ENCODE measurements at places on chromosomes 16 and 17.

DNA sequence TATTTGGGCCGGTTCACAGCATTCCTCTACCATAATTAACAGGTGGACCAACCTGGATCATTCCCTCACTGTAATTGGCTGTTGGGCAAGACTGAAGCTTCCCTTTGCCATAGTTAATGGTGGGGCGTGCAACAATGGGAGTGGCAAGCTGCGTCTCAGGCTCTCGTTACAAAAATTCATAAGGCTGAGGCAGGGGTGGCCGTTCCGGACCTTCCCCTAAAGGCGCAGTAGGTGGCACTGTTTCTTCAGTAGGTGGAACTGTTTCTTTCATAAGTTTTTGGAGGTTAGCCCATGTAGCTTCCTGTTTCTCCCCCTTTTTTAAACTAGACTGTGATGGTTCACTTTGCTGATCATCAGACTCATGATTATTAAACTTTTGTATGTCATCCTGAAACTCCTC, 17.0 kb upstream of the TMC5 start:
- DNase-seq, result peak; percentile 25

DNA sequence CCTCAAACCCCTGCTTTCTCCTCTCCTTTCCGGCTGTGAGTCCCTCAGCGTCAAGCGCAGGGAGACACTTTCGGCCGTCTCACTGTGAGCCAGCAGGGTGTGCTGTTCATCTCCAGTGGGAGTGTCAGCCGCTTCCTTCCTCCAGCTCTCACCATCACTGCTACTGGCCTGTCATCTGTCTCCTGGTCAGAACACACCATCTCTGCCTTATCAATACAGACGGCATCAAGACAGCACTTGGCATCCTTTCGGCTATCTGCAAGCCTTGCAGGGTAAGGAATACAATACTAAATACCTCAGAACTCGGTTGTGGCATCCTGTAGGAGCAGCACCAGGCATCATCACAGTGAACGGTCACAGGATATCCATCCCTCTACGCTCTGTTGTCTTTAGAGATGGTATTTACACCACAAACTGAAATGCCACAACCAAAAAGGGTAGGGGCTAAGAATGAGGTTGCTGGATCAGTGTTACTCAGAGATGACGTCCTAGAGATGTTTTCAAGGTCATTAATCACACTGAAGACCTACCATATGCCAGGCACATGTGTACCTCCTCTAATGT, 20.7 kb upstream of the CMTM4 start:
- no peak for DNase-seq

DNA sequence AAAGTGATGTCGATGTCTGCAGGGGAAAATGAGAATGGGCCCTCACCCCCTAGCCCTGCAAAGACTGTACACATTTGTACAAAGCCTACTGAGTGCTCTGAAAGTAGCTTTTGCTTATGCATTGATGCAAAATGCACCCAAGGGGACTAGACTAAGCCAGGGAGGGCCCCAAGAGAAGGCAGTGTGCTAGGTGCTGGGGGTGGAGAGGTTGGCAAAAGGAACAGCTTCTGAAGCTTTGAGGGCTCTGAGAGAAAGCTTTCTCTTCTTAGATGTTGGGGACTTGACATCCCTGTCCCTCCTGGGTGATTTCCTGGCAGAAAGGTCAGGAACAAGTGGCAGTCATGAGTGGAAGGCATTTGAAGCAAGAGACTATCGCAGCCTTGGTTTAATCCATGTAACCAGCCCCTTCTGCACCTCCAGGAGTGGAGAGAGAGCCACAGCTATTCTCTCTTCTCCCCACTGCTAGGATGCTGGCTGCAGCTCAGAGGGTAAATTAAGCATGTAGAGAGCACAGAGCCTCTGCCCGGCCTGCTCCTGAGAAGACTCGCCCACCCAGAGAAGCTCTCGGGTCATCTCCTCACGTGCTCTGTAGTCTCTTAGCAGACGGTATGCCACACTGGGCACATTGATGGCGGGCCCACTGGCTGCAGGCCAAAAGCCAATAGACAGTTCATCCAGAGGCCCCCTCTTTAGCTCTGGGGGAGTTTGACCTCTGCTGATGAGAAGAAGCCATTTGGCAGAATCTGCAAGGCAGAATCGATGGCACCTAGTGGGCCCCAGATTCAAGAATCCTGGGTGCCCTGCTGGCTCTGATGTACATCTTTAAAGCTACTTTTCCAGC, 221.4 kb downstream of the MSI2 start:
- DNase-seq, result no peak

DNA sequence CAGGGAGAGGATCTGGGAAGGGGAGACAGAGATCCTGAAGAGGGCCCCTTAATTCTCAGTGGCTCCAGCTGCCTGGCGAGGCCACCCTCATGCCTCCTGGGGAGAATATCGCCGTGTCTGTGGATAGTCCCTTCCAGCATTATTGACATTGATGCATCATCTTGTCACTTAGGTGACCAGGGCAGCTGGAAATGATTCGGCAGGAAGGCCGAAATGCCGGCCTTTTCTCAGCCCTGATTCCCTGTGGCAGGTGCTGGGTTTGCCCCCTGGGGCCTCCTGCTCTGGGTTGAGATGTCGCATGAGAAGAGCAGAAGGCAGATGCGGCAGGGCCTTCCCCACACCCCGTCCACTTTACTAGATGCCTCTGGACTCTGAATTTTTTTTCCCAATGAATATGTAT, 89.5 kb downstream of the RAP1GAP2 start:
- no peak for DNase-seq

DNA sequence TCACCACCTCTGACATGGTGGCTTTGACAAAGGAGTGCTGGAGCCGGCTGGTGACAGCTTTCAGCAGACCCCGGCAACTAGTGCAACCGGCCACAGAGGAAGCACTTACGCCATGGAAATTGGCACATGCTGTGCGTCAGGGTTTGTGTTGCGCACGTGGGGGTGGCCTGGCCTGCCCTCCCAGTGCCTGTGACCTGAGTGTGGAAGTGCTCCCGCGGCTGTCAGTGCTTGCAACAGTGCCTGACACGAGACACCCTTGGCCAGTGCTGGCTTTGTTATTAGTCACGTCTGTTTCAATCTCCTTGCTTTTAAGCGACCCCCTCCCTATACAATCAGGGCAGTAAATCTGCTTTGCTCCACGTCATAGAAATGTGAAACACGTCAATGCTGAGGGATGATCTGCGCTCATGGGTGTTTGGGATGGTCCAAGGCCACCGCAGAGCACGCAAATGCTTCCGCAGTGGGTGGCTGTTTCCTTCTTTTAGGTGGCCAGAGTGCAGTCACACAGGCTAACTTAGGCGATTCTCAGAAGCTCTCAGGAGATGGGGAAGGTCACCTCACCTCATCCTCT, 64.3 kb downstream of the PGS1 start:
- DNase-seq, result no peak

GRCh38 chr16:65809627-65810026, 556.9 kb upstream of the CDH5 start:
- DNase-seq, result no peak

- DNase-seq, result no peak
Measured at GRCh38 chr17:33686171-33686570, 393.1 kb upstream of the ASIC2 start.

DNA sequence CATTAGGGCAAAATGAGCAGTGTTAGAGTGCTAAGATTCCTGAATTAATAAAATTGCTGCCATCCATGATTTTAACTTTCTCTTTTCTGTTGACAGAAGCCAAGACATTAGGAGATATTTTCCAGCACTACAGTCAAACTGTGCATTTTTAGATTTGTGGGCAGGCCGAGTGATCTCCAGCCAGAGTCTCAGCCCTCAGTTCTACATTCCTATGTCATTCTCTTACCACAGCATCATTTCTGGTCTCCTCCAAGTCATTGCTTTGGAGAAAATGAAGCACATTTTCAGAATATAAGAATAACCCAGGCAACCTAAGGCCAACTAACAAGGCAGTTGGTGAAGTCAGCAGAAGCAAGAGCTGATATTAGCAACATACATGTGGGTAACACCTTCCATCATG, 74.6 kb upstream of the NUDT7 start:
- DNase-seq, result no peak

DNA sequence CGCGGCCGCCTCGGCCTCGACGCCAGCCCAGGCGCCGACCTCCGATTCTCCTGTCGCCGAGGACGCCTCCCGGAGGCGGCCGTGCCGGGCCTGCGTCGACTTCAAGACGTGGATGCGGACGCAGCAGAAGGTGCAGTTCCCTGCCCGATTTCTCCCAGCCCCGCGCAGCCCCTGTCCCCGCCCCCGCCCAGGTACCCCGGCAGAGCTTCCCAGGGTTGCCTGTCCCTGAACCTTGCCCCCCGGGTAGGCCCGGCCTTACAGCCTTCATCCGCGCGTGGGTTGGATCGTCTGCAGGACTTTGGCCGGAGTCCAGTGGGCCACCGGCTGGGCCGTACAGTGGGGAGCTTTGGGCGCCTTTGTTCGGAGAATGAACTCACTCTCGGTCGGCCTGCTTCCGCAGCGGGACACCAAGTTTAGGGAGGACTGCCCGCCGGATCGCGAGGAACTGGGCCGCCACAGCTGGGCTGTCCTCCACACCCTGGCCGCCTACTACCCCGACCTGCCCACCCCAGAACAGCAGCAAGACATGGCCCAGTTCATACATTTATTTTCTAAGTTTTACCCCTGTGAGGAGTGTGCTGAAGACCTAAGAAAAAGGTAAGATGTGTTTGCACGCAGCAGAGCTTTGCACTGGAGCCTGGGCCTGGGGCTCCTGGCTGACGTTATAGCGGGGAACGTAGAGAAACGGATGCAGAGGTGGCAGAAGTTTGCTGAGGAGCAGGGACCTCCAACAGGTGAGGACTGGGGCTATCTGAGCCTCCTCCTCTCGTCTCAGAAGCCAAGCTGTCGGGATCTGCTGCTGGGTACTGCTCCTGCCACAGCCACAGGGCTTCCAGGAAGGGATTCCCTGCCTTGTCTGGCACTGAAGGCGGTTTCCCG, 593 bp downstream of the GFER start:
- DNase-seq, result no peak

- DNase-seq, result no peak
Measured at GRCh38 chr17:14514973-14515372, 214.1 kb downstream of the HS3ST3B1 start.

GRCh38 chr16:65500007-65500406, 378.1 kb upstream of the CDH11 start:
- DNase-seq, result no peak

DNA sequence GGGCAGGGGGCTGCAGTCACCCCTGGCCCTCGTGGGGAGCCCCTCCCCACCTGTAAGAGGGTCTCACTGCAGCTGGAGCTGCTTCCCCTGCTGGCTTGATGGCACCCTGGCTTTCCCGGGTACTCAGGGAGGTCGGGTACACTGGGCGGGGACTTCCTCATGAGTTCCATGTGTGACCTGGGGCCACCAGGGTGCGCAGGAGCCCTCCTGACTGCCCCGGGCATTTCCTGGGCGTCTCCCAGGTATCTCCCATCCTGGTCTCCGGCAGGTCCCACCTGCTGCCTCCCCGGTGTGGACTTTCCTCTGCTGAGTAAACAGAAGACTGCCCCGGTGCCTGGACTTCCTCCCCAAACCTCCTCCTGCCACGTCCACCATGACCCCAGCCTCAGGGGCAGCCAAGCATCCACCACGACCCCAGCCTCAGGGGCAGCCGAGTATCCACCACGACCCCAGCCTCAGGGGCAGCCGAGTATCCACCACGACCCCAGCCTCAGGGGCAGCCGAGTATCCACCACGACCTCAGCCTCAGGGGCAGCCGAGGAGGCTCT, 40.9 kb downstream of the CBFA2T3 start:
- DNase-seq, result no peak

DNA sequence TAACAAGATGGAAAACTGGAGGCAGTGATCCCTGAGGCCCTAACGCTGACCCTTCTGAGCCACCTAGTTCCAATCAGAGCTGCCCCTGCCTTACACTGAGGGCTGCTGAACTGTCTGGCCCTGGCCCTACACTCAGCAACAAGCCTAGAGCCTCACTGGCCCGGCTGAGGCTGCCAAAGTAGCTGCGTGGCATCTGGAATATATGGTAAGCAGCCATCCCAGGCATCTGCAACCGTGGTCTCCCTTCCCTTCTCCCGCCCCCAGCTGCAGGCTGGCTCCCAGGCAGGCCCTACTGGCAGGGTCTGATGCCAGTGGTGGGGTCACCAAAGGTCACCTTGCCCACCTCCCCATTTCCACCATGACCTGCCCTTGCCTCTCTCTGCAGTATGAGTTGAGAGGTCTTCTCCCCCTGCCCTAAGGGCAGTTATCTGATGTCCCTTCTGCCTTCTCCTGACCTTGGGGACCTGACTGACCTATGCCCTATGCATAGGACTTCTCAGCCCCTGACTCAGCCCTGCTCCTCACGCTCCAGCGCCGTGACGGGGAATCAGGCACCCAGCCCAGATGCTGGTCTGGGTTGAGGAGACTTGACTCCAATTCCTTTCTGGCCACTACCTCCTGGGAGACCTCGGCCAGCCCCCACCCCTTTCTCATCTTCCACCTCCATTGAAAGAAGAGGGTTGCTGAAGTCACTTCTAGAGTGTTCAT, 45.3 kb downstream of the CPNE2 start:
- no peak for DNase-seq

GRCh38 chr17:204427-205147, 23.1 kb upstream of the DOC2B start:
- no peak for DNase-seq

- no peak for DNase-seq
Measured at GRCh38 chr17:74525465-74525725, 5.9 kb downstream of the CD300LB start.

DNA sequence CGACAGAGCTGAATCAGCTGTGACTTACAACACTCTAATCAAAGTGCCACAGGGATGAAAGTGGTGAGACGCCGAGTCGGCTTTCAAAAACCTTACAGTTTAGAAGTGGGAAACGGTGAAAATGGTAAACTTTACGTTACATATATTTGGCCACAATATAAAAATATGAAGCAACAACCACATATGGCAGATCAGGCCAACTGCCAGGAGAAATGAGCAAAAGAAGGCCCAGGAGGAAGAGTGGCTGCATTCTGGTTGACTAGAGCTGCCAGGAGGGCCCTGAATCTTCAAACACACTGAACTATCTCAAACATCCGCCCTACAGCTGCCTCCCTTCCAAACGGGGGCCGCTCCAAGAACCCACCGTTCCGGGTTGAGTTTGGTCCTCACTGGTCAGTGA, 56.3 kb downstream of the MRM3 start:
- DNase-seq, result no peak

- DNase-seq, result no peak
Measured at GRCh38 chr17:8188263-8188839, 1.6 kb downstream of the BORCS6 start.

DNA sequence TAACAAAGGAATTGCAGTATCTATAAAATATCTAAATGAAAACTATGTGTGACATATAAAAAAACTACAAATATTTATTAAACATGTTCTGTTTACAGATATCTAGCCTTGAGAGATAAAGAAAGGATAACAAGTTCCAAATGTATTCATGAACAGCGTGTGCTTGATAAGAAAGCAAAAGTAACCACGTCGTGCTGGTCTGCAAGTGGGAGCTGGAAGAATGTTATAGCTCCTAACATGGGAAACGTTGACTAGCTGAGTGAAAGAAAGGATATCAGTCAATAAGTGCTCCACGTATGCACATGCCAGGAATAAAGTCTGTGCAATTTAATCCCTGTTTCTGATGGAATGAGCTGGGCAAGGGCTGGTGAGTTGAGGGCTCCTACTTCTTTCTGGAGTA, 71.2 kb upstream of the CDYL2 start:
- no peak for DNase-seq
